ENCODE measurements at places on chromosomes 1 and 21. TPM values are rescaled to one million over a fixed set of nuclear protein-coding genes. Genes with fewer than 3 reads are reported as not detected.

EFNA3 gene
- total RNA-seq, result 1.6 TPM

CLCA1 gene
- not detected for total RNA-seq

RGS13 gene
- total RNA-seq, result 0.59 TPM

GRCh38 chr1:196651637-196652215 lies at the start of gene CFH:
TSS of gene CFH (plus strand) at chr1:196652043. CDS start at chr1:196652118, 75 bp downstream.
- H3K36me3 ChIP-seq, result no peaks in the 10 kb centered on the region
- no peaks in the 10 kb centered on the region for H3K4me1 ChIP-seq
- H3K4me3 ChIP-seq, result no peak within 1 kb of the TSS
- DNase-seq, result no peak

DNA sequence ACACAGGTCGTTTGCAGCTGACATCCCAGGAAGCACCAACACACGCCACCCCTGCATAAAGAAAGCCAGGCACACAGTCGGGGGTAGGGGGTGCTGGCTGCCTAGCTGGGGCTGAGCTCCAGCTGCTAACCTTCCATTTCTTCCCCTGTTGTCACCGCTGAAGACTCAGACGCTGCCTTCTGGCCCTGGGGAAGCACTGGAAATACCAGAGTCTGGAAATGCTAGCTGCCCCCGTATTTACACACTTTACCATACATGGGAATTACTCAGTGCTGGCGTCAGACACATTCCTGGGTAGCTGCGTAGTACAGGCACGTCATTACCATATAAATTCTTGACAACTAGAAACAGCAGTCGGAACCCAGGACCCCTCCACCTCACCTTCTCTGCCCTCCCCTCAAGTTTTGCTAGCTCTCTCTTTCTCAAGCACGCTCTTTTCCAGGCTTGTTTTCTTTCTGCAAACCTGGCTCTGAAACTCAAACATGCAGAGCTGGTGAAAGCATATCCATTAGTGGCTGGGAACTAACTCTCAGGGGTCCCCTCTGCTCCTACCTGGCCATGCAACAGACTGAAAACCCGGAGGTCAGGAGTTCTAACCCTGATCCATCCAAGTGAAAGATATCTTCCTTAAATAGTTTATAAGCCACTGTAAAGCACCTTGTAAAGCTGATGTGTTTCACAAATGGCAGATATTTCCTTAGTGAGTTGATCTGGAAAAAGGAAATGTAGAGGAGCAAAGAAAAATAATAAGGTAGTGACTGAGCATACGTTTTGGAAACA lies 3.3 kb downstream of the CSRP1 start:
- no peak overlapping the region for H3K4me3 ChIP-seq
- no peak overlapping the region for H3K27ac ChIP-seq
- peaks cover 20% of the 10 kb centered on the region for H3K4me1 ChIP-seq
- no peaks in the 10 kb centered on the region for H3K27me3 ChIP-seq
- DNase-seq, result no peak

DNA sequence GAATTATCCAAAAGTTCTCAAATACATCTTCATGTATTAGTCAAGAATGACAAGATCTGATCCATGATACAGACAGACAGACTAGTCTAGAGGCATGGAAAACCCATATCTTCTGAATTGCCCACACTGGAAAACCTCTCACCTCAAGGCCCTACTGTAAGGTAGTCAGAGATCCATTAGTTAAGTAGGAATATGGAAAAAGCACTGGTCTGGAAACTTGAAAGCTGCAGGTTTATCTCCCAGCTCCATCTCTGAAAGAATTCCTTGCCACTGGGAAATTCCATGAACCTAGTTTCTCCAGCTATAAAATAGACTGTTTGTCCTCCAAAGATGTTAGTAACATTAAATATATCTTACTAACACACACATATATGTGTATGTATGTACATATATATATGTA lies 169.2 kb downstream of the AKT3 start:
- no peaks in the 10 kb centered on the region for H3K27me3 ChIP-seq
- H3K27ac ChIP-seq, result no peak overlapping the region
- no peaks in the 10 kb centered on the region for H3K36me3 ChIP-seq
- H3K4me3 ChIP-seq, result no peak overlapping the region
- no peak for DNase-seq
- H3K4me1 ChIP-seq, result no peaks in the 10 kb centered on the region

GRCh38 chr1:228276174-228276831 lies 68.5 kb downstream of the OBSCN start:
- peak overlapping the region; percentile 26 for H3K27ac ChIP-seq
- no peaks in the 10 kb centered on the region for H3K36me3 ChIP-seq
- peak overlapping the region; percentile 55 for H3K4me3 ChIP-seq

GRCh38 chr1:87130438-87130837 lies 198.2 kb upstream of the LMO4 start:
- no peaks in the 10 kb centered on the region for H3K36me3 ChIP-seq
- peaks cover 11% of the 10 kb centered on the region for H3K27me3 ChIP-seq
- no peak overlapping the region for H3K4me3 ChIP-seq
- no peak overlapping the region for H3K27ac ChIP-seq
- peaks cover 11% of the 10 kb centered on the region for H3K4me1 ChIP-seq
- no peak for DNase-seq

- H3K4me3 ChIP-seq, result no peak overlapping the region
- H3K27me3 ChIP-seq, result no peaks in the 10 kb centered on the region
- no peak for DNase-seq
- no peak overlapping the region for H3K27ac ChIP-seq
- no peaks in the 10 kb centered on the region for H3K36me3 ChIP-seq
- no peaks in the 10 kb centered on the region for H3K4me1 ChIP-seq
Measured at GRCh38 chr21:46173573-46173972, 10.7 kb downstream of the SPATC1L start.

DNA sequence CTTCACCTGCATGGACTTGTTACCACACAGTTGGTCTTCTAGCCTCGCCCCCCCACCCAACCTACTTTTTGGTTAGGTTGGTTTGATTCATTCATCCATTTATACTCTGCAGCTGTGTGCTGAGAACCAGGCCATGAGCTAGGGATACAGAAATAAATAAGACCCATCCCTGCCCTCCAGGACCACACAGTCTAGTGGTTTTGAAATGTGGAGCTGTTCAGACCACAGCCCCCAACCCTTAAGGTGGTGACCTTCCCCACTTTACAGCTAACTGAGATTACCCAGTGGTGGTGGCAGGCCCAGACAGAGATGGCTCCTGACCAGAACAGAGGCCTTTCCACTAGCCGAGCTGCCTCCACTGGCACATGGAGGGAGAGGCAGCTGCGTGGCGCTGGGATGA lies 37.0 kb downstream of the LRRN2 start:
- no peak for DNase-seq
- H3K27ac ChIP-seq, result no peak overlapping the region
- H3K27me3 ChIP-seq, result no peaks in the 10 kb centered on the region

All from B cell (primary cell).